A549 (cell line): ENCODE measurements at places on chromosomes 6 and 20. TPM values are rescaled to one million over a fixed set of nuclear protein-coding genes. Genes with fewer than 3 reads are reported as not detected.

COL10A1 gene
- not detected in 3 replicates for polyA plus RNA-seq

MYB gene
- polyA plus RNA-seq = 0.27 to 0.47 TPM (median 0.38 TPM) in 3 replicates

PHACTR1 gene
- polyA plus RNA-seq = 0.07 TPM in 1 of 3 replicates, not detected in the others

FKBP1C gene
- polyA plus RNA-seq = 0.38 to 1.2 TPM (median 0.62 TPM) in 3 replicates

TAGAP gene
- polyA plus RNA-seq = not detected in 3 replicates

CNR1 gene
- 0.72 to 0.79 TPM (median 0.79 TPM) in 3 replicates for polyA plus RNA-seq

MMP24 gene
- 33.3 to 39.4 TPM (median 37.4 TPM) in 3 replicates for polyA plus RNA-seq
